ENCODE measurements at places on chromosomes 4 and X. TPM values are rescaled to one million over a fixed set of nuclear protein-coding genes. Genes with fewer than 3 reads are reported as not detected.

G3BP2 gene
- 92.9 TPM for total RNA-seq

XG gene
- not detected for total RNA-seq

ODAPH gene
- total RNA-seq: not detected

CSN1S1 gene
- not detected for total RNA-seq

SOWAHB gene
- not detected for total RNA-seq

SYNPO2 gene
- total RNA-seq: 144 TPM

Data from uterus (tissue), 4 donors.